ENCODE measurements at places on chromosomes 13 and 19.

- no peak for DNase-seq
Measured at GRCh38 chr13:23825179-23825578, 64.0 kb downstream of the MIPEP start.

GRCh38 chr19:45897261-45897812 lies 5.1 kb downstream of the MYPOP start:
- DNase-seq: no peak

DNA sequence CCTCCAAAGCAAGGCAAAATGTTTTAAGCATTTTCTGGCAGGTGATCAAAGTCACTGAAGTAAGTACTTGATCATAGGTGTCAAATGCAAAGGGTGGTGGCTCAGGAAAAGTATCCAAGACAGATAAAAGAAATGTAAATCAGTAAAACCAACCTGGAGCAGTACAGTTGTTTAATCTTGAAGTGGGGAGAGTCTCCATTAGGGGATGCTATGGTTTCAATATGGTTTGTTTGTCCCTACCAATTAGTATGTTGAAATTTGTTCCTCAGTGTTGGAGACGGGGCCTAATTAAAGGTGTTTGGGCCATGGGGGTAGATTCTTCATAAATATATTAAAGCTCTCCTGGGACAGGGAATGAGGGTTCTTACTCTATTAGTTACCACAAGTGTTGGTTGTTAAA lies 1781.7 kb upstream of the PRR20A start:
- DNase-seq: no peak

- no peak for DNase-seq
Measured at GRCh38 chr19:3361384-3362216, 4.8 kb upstream of the NFIC start.

DNA sequence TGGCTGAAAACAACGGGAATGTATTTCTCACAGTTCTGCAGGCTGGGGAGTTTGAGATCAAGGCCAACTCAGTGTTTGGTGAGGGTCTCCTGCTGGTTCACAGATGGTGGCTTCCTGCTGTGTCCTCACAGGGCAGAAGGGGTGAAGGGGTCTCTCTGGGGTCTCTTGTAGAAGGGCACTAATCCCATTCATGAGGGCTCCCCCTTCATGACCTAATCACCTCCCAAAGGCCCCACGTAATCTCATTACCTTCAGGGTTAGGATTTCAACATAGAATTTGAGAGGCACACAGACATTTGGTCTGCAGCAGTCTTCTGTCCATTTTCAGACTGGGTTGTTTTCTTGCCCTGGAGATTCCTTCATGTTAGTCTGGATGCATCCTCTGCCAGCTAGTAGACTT lies 11.6 kb downstream of the ZNF444 start:
- DNase-seq: no peak

GRCh38 chr19:49272204-49272603 lies 52.8 kb downstream of the SLC6A16 start:
- DNase-seq: peak; percentile 20

DNA sequence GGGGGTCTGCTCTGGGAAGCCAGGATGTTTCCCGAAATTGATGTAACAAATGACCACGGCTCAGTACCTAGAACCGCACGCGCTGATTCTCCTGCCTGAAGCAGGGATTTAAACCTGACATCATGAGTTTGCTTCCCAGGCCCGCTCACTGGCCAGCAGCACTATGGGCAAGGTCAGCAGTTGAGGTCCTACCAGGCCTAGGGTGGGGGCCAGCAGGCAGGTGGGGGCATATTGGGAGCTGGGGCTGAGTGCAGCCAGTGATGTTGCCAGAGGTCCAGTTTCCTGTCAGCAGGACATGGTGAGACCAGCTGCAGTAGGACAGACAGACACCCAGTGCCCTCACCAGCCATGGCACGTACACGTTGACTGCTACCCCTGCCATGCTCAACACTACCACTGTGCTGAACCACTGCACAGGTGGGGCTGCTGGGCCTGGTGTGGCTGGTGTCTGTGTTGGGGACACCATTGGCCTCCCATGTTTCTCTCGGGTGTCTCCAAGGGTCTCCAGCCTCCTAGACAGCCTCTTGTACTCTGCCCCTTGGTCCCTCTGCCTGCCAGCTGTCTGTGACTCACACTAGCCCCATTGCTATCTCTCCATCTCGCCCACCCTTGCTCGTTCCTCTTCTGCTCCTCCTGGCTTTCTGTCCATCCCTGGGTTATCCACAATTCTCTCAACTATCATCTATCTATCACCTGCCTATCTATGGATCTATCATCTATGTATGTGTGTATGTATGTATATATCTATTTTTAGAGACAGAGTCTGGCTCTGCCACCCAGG lies 1.1 kb upstream of the C19orf85 start:
- DNase-seq: no peak

DNA sequence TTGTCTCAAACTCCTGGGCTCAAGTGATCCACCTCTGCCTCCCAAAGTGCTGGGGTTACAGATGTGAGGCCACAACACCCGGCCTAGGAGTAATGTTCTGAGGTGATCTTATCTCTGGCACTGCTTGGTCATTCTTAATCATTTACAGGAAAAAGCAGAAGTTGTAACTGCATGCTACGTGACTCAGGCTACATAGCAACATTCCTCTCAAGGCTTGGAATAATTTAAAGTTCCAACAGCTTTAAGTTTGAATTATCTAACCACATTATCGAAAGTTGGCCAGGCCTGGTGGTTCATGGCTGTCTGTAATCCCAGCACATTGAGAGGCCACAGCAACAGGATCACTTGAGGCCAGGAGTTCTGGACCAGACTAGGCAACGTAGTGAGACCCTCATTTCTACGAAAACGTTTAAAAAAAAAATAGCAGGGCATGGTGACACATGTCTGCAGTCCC lies 3.9 kb upstream of the B9D2 start:
- DNase-seq: peak; percentile 80

DNA sequence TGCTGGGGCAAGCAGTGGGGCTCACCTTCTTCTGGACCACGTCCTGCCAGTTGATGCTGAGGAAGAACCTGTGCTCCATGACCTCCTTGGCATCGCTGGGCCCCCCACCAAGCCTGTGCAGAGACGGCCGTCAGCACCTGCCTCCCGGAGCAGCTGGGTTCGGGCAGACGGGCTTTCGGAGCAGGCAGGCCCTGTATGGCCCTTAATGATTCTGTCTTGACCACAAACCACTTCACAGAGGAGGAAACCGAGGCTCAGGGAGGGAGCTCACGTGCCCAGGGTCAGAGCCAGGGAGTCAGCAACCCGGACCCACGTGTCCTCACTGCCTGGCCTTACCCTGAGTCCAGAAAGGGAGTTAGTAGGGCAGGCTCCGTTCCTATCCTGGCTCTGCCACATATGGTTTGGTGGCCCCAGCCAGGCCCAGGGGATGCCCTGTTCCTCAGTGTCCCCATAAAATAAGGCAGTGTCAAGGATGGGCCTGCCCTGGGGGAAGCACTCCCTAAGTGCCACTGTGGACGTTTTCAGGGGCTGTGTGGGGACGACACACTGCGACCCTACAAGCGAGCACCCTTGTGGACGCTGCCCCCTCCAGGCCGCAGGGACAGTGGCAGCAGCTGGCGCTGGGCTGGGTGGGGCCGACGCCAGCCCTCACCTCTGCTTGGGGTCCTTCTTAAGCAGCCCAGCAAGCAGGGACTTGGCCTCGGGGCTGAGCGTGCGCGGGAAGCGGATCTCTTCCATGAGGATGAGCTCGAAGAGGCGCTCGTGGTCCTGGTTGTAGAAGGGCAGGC lies 8.9 kb upstream of the CCNP start:
- no peak for DNase-seq

DNA sequence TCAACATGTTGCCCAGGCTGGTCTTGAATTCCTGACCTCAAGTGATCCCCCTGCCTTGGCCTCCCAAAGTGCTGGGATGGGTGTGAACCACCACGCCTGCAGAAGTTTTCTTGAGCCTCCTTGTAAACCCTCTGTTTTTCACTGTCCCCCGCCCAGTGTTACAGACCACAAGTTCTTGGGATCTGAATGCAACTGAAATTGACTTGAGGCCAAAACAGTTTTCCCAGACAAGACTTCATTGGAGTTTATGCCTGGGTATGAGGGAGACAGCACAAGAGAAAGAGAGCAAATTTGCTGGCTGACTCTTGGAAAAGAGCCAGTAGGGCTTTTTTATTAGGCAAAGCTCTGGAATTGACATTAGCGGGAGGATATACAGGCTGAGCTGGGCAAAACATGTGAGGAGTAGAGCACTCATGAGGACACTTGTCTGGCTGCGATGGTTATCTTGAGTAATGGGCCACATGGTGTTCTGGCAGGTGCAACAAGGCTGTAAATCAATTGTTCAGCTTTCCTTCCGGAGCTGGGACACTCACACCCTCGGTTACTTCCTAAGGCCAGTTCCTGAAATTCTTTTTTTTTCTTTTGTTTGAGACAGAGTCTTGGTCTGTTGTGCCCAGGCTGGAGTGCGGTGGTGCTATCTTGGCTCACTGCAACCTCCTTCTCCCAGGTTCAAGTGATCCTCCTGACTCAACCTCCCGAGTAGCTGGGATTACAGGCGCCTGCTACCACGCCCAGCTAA lies 12.7 kb upstream of the HNRNPL start:
- no peak for DNase-seq

GRCh38 chr13:95267662-95268342 lies 33.4 kb downstream of the ABCC4 start:
- DNase-seq: peak; percentile 50

DNA sequence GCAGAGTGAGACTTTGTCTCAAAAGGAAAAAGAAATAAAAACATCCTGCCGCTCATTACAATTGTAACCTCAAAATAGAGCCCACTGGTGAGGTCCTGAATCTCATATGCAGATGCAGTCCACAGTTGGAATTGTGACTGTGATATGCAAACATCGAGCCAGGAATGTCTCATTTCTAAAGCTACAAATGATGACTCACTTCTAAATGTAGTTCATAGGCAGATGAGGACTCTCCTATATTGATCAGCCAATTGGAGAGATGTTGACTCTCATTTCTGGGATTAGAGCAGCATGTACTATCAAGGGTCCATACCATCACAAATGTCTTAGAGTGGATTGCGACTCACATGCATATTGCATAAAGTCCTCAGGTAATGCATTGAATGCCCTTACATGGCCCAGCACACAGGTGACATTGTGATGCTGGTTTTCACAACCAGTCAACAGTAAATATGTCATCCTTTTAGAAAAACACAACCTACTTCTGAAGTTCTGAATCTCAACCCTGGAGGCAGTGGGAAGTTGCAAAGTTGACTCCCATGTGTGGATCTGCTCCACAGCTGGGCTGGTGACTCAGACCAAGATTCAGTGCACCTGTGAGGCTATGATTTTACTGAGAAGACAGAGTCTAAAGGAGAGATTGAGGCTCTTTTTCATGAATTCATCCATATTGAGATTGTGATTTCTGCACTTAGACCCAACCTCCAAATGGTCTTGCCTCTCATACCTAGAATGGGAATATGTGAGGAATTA lies 16.9 kb upstream of the ZNF254 start:
- DNase-seq: no peak

DNA sequence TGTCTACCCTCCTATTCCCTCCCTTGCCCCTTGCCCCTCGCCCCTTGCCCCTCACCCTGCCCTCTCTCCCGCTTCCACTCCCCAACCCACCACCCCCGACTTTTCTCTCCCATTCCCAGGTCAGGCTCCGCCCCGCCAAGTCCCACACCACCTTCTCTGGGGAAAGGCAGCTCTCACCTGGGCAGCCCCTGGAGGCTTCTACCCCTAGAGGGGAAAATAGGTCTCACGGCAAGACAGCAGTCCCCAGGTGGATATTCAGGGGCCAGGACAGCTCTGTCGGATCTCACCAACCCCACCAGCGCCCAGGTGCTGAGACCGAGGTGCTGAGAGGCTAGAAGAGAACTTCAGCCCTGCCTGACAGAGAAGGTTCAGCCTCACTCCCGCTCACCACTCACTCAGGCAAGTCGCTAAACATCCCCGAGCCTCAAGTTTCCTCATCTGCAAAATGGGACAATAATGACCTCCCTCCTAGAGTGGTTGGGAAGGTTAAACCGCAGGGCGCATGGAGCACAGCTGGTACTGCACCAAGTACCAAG lies 1.4 kb upstream of the ERFL start:
- no peak for DNase-seq

DNA sequence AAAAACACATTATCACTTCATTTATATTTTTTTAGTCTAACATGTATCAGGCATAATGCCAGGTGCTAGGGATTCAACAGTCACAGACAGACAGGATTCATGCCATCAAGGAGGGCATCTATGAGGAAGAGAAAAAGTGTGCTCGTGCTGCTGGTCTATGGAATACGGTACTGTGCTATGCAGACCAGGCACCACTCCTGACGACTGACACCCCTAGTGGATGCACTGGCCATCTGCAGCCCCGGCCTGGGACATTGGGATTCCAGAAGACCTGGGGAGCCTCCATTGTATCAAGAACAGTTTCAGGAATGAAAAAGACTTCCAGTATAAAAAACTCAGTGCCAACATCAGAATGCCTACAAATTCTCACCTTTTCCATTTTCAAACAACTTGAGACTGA lies 94.0 kb downstream of the KLF12 start:
- peak; percentile 51 for DNase-seq

- no peak for DNase-seq
Measured at GRCh38 chr13:88071371-88071770, 400.2 kb downstream of the SLITRK5 start.

DNA sequence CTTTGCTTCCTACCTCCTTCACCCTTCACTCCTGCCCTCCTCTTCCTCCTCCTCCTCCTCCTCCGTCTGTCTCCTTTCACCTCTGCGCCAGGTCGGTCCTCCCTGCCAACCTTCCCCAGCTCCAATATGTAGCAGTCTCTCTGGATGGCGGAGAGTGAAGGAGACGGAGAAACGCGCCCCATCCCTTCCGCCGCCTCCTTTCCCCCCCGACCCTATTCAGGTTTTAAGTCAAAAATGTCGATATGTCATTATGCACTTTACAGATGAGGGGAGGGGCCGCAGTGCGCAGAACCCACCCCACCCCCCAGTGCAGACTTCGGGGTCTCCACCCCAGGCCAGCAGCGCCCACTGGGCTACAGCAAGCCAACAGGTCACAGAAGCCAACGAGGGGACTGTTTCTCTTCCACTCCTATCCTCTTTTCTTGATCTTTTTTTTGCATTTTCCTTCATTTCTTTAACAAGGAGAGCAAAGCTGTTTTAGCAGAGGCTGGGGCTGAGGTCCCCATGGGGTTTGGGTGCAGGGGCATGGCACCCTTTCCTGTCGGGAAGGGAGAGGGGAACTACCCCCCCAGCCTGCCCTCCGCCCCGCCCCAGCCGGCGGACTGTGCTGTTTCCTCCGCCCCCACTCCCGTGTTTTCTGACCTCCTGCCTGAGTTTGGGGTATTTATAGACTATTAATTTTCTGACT lies 9.2 kb downstream of the MIDN start:
- DNase-seq: no peak

All from Daoy (cell line).